Testis (tissue), 5 donors: ENCODE measurements at places on chromosomes 11 and 22.

DNA sequence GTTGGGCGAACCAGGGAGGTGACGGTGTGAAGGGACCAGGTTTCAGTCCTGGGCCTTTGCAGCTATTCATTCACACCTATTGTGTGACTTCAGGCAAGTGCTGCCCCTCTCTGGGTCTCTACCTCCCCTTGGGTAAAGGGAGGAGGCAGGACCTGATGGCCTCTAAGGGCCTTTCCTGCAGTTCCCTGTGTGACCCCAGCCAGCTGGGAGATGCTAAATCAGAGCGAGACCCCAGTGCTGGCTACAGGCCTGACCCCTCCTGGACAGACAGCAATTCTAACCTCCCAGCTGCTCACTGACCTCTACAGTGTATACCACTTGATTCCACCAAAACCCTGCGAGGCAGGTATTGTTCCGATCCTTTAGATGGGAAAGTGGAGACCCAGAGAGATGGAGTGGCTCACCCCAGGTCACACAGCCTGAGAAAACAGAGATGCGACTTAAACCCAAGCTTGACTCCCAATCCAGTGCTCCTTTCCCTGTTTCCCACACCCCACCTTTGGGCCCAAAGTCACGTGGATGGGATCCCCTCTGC lies 6.2 kb downstream of the MAFF start:
- DNase-seq, result no peak

- DNase-seq, result peak; percentile 69
Observed at GRCh38 chr11:62611705-62612365, 740 bp downstream of the EML3 start.

DNA sequence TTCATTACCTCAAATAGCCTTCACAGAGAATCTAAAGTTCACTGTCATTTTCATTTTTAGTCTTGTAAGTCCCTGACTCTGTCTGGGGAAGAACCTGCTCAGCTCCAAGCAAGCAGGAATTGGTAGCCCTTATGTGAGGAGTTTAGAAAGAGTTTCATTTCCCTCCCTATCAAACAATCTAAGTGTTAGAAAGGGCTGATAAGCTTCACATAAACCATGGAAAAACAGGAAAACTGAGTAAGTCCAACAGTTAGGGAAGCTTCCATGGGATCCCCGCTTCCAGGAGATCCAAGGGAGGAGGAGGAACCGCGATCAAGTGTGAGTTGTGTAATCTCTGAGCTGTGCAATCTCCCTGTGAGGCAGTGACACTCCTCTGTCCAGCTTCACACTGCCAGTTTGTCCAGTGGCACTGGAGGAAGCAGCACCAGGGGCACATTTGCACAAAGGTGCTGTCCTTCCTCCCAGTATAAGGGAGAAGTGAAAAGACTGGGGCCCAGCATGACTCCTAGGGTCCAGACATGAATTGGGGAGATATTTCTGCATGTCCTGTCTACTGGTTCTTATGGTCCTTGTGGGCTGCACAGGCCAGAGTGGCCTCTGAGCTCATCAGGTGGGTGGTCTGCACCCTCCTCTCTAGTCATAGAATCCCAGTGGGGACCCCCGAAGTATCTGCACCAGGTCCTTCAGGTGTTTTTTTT lies 4.3 kb downstream of the PRAME start:
- no peak for DNase-seq

- no peak for DNase-seq
Observed at GRCh38 chr11:30510750-30511149, 75.4 kb downstream of the MPPED2 start.

DNA sequence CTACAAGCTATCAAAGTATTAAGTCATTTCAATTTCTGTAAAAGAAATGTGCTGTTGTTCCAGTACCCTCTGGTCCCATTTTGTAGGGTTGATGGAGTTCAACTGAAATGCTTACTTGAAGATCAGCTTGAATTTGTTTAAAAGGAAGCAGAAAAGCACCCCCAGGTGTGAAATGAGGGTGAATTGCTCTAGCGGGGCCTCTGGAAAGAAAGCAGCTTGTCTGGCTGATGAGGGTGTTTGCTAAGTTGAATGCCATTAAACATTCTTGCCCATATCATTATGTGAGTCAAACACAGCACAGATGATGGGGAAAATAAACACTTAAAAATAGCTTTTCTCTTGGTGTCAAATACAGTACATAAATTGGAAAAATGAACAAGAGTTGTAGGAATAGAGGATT lies 280.3 kb downstream of the RAB38 start:
- no peak for DNase-seq
